ENCODE measurements at places on chromosomes 2 and 18.

GRCh38 chr2:118849226-118850167, 2.0 kb upstream of the EN1 start:
- DNase-seq: no peak

DNA sequence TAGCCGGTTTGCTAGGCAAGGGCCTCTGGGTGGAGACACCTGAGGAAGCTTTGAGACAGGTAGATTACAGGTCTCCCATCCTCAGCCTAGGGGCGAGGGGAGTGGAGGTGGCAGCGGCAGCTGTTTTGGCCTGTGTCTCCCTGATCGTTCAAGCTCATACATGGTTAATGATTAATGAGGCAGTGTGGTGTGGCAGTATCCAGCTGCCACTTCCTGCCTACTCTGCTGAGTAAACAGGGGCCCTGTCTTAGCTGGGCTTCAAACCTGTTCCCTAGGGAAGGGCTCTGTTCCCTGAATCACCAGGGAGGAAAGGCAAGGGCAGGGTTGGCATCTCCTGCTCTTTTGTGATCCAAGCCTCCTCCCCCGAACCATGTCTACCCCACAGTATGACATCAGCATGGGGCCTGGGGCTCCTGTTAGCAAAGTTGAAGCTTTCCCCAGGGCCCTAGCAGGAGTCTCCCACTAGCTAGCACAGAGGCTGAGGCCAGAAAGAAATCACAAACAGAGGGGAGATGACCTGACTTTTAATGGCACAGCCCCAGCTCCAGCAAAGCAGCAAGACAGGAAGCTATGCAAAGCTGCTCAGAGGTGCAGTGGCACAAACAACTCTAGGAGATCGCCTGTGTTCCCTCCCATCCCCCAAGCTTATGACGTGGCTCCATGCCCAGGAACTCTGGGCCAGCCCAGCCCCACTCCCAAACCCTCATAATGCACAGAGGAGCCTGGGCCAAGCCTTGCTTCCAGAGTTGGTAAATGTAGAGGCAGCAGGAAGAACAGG, 3.7 kb upstream of the TUBA4B start:
- DNase-seq: no peak

DNA sequence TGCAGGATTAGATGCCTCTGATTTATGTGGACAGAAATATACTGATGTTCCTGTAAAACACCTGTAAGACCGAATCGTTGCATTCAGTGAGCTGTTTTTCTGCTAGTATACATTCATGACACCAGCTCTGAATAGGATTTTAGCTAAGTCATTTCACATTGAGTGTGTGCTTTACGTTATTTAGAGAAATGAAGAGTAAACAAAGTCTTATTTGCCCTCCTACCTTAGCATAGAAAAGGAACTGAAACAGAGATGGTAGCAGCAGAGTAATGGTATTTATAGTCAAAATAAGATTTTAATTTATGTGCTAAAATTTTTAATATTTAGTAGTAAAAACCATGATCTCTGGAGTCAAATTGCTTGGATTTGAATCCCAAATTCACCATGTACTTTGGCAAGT, 168.0 kb downstream of the CERS6 start:
- no peak for DNase-seq

- no peak for DNase-seq
Measured at GRCh38 chr2:163420604-163421003, 315.2 kb downstream of the FIGN start.

GRCh38 chr2:138724327-138724726, 55.9 kb downstream of the NXPH2 start:
- no peak for DNase-seq

DNA sequence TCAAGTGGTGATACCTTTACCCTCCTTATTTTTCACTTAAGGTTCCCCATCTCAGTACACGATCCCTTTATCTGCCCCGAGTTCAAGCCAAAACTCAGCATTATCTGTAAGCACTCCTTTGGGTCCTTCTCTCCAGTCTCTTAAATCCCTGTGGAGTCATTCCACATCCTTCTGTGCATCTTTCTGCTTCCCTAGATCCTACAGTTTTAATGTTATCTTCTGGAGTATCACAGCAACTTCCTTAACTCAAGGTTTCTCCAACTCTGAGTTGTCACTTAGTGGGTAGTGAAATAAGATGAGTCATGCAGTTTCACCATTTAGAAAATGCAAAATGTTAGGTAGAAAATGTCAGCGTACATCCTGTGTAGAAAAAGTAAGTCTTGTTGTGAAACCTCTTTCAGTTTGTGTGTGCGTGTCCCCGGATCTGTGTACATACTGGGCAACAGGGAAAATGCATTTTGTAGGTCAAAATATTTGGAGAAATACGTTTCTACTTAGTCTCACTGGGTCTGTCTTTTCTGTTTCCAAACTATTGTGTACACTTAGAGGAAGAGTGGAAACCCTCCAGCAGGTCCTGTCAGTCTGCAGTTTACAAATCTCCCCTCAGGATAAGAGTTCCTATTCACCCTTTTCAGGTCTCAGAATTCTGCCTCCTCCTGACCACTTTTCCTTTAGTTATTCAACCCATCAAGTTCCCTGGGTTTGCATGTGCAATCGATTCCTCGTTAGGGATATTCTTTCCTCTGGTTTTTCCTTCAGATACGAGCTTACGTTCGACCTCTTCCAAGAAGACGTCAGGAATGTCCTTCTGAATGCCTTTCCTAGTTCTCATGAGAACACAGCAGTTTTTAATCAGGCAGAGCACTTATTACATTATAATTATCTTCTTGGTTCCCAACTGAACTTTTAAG, 154.8 kb downstream of the TGIF1 start:
- peak; percentile 96 for DNase-seq

- DNase-seq: no peak
Measured at GRCh38 chr18:11721720-11722119, 32.7 kb downstream of the GNAL start.

DNA sequence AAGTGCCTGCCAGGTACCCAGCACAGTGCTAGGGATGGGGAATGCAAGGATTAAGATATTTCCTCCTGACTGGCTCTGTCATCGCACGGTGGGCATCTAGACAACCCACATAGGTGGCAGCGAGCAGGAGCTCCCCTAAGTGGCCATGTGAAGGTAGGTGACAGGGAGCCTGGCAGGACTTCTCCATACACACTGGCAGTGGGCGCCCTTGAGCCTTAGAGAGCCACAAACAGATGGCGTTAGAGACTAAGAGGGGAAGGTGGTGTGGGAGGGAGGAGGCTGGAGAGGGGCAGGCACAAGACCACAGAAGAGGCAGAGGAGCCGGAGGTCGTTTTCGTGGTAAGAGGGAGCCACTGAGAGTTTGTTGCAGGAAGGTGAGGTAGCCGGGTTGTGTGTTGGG, 15.2 kb downstream of the PRELID3A start:
- DNase-seq: no peak

DNA sequence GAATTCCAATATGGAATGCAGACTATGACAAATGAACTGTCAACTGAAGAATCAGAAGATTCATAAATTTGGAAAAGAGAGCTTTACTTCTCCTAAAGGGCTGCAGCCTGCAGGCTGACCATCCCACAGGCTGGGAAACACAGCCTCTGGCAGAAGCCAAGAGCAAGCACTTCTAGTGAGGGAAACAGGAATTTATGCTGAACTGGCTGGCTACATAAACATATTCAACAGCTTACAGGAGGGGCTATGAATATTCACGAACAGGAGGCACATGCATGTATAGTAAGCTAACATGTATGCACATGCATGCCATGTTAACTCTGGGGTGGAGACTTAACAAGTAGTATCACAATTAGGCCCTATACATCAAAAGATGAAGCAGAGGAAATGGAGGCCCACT, 17.6 kb downstream of the HIBCH start:
- DNase-seq: no peak

DNA sequence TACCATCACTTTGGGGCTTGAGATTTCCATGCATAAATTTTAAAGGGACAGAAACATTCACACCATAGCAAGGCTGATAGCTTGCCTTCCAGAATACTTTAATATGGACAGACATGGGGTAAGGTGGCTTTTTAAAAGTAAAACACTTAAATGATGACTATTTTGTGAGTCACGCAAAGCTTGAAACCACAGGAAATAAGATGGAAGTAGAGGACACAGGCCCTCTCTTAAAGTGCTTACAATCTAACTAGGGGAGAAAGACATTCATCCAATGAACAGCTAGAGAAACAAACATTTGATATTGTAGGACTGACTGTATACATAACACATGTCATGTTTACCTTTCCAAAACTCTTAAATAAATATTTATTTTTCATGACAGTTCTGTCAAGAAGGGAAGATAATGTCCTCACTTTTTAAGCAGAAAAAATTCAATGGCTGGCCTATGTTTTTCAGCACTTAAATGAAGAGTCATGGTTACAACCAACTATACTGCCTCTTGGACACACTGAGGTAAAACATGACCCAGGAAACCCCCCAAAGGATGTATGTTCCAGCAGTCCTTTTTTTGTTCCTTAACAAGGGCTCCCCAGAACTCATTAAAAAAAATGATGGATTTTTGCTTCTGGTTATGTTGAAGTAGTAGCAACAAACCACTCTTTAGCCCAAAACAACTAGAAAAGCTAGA, 120.0 kb upstream of the RBMS1 start:
- peak; percentile 31 for DNase-seq

- peak; percentile 68 for DNase-seq
Measured at GRCh38 chr2:61426267-61426897, 44.5 kb downstream of the USP34 start.

GRCh38 chr18:74368901-74369705, 53.5 kb downstream of the C18orf63 start:
- DNase-seq: no peak

DNA sequence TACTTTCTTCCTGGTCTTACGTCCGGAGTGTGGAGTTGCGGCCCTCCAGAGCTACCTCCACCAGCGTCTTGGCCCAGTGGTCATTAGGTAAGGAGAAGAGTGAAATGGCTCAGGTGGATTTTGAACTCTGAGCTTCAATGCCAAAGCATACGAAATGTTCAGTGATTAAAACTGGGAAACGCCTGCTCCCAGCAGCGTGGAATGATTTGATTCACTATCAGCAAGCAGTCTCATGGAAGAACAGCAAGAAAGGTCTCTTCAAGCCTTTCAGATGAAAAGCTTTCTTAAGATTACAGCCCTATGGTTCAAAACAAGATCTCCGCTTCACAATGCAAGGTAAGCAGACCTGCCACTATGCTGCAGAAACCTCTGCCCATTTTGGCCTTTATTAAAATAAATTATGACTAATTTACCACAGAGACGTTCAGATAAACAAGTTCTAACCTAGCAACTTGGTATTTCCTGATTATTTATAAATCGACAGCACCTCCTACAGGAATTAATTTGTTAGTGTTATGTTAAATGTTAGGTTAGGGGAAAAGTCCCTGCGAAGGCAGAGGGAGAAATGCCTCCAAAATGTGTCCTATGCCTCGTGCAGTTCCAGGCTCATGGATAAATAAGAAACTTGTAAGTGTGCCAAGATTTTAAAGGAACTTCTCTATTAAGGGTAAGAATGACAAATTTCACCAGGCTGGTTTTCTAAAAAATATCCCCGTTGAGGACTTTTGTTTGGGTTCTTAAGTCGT, 10.1 kb downstream of the SP9 start:
- DNase-seq: peak; percentile 50

DNA sequence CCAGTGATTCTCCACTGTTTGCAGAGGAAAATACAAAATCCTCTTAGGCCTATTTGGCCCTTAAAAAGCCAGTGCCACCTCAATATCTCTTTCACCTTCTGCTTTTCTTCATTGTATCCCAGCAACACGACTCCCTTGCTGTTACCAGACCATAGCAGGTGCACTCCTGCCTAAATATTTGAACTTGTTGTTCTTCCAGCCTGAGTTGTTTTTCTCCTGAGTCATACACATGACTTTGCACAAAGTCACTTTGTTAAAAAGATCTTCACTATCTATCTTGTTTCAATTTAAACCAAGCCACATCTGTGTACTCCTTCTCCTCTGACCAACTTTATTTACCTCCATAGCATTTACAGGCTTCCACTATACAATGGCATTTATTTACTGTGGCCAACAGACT, 103.6 kb downstream of the LRRTM4 start:
- no peak for DNase-seq

DNA sequence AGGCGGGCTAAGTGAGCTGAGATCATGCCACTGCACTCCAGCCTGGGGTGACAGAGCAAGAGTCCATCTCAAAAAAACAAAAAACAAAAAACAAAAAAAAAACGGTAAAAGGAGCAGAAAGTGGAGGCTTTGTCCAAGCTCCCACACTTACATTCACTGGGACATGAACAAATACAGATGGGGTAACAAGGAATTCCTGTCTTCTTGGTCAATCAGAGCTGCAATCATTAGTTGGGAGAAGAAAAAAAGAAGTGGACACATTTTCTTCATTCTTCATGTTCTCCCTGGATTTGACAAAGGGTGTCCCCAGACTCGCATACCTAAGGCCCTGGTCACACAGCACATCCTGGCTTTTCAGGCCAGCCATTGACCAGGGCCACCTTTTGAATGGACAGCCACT, 124.6 kb downstream of the SOCS6 start:
- DNase-seq: no peak

DNA sequence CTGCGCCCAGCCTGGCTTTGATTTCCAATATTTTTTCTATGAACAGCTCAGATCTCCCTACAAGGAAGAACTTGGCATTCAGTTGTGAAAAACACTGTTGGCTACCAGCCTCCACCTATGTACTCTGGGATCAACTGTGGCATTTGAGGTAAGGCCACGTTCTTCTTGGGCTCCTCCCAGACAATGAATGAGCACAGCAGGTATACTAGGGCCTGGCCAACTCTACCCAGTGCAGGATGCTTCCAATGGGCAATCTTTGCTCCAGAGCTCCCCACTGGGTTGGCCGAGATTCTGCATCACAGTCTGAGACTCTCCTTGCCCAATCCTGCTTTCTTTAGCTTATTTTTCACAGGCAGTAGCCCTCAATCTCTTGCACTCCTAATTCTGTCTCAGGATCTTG, 75.9 kb downstream of the TMEM131 start:
- DNase-seq: no peak

GRCh38 chr2:143528021-143528420, 398.8 kb downstream of the ARHGAP15 start:
- DNase-seq: no peak

- no peak for DNase-seq
Measured at GRCh38 chr2:209579230-209579749, 155.4 kb downstream of the MAP2 start.
